ENCODE measurements at places on chromosomes 2 and 18.

- DNase-seq = no peak
Observed at GRCh38 chr2:145411493-145411892, 891.6 kb upstream of the ZEB2 start.

DNA sequence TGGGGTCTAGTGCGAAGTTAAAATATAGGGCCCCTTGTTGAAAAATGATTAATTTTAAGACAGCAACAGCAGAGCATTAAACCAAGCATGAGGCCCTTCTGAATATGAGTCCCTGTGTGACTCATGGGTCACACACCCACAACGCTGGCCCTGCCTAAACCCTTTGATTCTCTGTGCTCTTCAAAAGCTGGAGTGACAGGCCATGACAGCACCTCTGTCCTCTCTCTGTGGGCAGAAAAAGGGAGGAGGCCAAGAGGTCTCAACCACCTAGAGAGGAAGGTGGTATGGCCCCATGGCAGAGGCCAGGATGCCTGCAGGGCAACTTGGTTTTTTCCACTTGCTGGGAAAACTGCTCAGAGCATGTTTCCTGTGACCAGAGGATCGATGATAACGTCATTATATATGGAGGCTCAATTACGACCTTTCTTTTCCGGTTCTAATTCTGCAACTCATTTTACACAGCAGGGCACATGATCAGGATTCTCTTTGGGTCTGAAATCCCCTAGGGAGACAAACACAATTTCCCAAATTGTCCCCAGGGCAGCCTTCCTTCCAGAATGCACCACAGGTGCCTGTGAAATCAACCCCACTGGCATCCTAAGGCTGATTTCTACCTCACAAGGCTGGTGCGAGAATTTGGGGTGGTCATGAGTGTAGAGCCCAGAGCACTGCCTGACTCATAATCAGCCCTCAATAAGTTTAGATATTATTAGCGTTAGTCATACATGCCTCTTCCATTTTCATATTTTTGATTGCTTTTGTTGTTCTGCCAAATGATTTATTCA, 102.0 kb upstream of the PPP1CB start:
- no peak for DNase-seq

DNA sequence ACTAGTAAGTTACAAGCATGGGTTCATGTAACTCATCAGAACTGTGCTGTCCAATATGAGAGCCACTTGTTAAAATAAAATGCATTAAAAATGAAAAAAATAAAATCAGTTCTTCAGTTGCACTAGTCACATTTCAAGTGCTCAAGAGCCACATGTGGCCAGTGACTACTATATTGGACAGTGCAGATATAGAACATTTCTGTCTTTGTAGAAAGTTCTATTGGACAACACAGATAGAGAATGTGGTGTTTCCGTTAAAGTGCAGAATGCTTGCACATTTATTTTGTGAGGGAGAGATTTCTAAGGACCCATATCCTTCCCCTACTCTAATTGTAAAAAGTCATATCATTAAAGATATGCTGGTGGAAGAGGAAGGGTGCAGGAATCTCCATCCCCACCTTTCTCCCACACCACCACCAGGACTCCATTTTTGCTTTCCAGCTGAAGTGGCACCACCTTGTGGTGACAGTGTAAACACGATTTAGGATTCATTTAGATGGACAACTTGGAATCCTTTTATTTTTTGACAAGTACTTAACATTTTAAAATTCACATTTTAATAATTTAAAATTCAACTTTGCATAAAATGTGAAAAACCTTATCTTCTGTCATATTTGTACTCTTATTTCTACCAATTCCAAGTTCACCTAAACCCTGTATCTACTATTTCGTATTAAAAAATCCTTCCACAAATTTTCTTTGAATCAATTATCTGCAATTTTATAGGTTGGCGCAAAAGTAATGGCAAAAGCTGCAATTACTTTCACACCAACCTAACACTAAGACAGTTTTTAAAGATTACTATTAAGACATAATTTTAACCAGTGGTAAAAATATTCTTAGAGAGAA, 9.4 kb upstream of the CD302 start:
- peak; percentile 17 for DNase-seq

DNA sequence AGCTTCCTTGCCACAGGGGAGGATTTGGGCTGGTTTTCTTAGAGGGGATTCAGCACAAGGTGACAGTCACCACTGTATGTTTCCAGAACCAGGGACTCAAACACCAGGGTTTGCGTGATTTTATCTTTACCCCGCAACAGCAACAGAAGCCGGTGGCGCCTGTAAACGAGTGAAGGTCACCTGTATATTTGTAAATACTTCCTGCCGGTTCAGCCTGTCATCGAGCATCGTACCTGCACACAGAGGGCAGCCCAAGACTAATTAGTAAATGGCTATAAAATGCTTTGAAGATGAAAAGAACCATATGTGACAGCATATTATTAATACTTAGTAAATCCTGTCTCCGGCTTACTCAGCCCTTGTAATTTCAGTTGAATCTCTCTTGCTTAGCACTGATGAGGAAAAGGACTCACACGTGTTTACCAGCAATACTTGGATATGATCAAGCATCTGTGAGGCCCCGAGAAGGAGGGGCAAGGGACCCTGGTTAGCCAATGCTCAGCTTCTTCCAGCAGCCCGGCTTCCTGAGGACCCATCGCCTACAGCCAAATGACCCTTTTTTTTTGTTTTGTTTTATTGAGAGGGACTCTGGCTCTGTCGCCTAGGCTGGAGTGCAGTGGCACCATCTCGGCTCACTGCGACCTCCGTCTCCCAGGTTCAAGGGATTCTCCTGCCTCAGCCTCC, 51.3 kb upstream of the FOSL2 start:
- no peak for DNase-seq

DNA sequence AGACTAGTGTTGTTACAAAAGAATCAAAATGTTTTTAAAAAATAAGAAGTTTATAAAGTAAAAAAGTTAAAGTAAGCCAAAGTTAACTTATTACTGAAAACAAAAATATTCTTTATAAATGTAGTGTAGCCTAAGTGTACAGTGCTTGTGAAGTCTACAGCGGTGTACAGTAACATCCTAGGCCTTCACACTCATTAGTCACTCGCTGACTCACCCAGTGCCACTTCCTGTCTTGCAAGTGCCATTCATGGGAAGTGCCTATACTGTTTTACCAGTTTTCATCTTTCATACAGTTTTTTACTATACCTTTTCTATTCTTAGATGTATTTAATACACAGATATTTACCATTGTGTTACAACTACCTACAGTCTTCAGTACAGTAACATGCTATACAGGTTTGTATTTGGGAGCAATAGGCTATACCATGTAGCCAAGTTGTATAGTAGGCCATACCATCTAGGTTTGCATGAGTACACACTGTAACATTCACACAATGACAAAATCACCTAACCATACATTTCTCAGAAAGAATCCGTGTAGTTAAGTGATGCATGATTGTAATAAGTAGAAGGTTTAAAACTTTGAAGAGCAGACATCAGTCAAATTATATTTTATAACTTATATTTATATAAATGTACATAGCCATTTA, 13.4 kb downstream of the SERPINB7 start:
- no peak for DNase-seq

- peak; percentile 2 for DNase-seq
Observed at GRCh38 chr18:26383454-26384270, 157.4 kb downstream of the TAF4B start.

DNA sequence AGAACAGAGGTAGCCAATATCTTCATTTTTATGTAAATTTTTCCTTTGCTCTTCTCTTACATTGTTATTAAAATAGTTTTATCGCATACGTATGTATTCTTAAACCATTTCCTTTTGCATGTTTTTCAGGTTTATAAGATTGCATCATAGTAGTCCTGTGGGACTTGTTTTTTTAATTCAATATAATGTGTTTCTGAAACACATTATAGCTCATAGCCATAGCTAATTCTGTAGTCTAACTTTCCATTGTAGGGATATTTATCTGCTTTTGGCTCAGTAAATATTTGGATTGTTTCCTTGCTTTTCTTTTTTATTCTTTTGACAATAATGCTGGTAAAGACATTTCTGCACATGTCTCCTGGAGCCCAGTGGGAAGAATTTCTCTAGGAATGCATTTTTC, 484.3 kb downstream of the PTPRM start:
- DNase-seq = no peak

DNA sequence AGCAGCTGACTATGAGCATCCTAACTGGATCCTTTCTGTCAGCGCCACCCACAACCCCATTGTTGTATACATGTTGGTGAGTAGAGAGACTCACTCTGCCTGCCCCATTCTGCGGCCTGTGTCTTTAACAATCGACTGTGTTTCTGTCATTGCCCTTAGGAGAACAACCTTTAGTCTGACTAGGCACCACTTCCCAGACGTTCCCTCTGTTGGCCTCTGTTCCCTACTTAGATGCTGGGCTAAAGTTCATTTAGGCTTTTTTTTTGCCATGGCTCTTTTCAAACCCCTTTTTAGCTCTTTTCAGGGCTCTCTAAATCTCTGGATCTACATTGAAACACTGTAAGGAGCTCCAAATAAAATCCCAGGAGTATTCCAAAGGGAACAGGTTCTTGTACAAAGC, 20.5 kb upstream of the ACAA2 start:
- DNase-seq = no peak

- no peak for DNase-seq
Observed at GRCh38 chr2:96233436-96233835, 24.8 kb upstream of the STARD7 start.

DNA sequence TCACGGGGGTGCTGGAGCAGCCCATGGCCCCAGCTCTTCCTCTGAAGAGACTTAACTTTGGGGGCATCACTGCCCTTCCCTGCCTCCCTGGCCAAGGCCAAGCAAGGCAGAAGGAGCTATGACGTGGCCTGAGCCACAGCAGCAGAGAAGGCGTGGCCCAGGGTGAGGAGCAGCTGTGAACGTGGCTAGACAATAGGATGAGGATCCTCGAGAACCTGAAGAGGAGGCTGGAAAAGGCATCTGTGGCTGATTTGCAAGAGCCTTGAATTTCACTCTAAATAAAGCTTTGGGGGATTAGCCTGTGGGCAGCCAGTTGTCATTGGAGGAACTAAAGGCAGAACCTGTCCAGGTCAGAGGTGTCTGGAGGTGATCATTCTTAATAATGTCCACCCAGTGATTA, 652.9 kb upstream of the ID2 start:
- DNase-seq = no peak

DNA sequence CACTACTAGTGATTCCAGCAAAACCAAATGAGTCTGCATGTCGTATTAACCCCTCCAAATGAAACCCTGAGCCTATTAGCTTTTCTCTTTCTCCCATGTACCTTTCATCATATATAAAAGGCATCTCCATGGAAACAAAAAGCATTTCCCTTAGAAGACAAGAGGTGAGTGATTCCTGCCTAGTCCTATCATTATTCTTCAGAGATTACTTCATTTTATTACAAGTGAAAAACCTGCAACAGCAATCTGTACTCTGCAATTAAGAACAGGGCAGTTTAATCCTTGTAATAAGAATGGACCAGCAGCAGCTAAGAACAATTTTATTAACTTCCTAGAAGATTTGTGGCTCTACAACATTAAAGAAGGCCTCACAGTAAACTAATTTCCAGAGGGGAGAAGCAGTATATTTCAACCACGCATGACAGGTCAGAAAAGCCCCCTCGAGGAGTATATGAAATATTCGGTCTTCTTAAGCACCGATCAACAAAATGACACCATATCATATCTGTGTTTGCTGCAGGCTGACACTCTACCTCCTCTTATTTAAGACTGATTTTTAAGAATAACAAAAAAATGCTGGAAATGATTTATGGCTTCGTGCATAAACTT, 132.3 kb upstream of the TFPI start:
- DNase-seq = no peak

DNA sequence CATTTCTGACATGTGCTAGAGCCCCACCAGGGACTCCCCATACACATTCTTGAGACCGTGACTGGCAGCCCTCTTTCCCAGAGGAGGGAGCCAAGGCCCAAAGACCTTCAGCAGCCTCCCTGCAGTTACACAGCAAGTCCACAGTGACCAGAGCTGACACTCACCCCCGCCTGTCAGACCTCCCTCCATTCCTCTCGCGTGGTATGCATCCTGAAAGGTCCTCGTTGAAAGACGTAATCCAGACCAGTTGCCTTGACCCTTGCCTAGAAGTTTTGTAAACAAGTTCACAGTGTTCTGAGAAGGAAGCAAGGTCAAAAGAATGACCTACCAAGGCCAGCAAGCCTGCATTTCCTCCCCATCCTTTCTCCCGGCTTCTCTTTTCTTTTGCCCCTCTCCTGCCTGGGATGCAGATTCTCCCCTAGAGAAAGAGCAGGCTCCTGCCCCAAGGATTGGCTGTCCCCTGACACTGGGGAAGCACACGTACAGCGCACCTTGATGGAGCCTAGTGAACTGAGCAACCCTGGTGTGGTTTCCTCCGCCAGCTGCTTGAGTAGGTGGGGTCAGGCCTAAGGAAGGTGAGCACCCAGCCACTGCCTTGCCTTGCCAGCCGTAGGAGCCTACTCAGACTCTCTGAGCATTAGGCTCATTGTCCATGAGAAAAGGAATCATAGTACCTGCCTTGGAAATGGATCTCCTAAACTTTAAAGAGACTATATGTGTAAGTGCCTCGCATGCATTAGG, 18.3 kb downstream of the TRIB2 start:
- no peak for DNase-seq

GRCh38 chr18:3930126-3931012, 480.4 kb downstream of the TGIF1 start:
- no peak for DNase-seq

GRCh38 chr2:198028955-198029354, 224.6 kb downstream of the PLCL1 start:
- DNase-seq = no peak

GRCh38 chr2:217192366-217192765, 332.5 kb upstream of the TNP1 start:
- DNase-seq = no peak

DNA sequence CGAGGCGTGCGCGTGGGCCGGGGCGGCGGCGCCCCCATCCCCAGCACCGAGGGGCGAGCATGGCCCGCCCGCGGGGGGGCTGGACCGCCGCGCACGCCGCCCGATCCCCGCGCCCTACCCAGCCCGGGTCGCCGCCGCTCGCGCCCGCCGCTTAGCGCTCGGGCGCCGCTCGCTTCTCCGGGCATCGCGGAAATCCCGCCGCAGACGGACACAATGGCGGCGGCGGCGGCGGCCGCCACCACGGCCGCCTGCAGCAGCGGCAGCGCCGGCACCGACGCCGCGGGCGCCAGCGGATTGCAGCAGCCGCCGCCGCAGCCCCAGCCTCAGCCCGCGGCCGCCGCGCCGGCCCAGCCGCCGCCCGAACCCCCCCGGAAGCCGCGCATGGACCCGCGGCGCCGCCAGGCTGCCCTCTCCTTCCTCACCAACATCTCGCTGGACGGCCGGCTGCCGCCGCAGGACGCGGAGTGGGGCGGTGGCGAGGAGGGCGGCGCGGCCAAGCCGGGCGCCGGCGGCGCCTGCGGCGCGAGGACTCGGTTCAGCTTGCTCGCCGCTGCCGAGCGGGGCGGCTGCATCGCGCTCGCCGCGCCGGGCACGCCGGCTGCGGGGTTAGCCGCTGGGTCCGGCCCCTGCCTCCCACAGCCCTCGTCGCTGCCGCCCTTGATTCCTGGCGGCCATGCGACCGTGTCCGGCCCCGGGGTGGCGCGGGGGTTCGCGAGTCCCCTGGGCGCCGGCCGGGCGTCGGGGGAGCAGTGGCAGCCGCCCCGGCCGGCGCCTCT, 453 bp downstream of the CABLES1 start:
- peak; percentile 43 for DNase-seq
